ENCODE measurements at places on chromosomes 2 and 18. TPM values are rescaled to one million over a fixed set of nuclear protein-coding genes. Genes with fewer than 3 reads are reported as not detected.
A peak's percentile ranks its signal among the peaks of the same experiment; 100 is the strongest.

DNA sequence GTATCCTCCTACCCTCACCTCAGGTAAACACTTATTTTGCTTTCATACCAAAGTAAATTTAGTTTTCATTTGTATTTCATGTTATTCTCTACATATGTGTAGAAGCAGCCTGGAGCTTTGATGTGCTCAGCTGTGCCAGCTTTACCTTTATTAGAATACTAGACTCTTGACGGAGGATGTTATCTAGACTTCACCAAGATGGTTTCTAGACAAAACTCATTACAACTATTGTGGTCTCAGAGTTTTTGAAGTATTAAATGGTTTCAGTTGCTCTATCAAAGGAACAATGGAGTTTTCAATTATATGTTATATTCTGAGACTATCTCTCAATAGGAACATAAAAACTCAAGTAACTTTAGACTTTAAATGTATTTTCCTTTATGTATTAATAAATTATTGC, 5.0 kb upstream of the IL18RAP start:
- no peak overlapping the region for H3K4me3 ChIP-seq
- no peak overlapping the region for H3K27ac ChIP-seq
- H3K36me3 ChIP-seq: no peaks in the 10 kb centered on the region
- peaks cover 7% of the 10 kb centered on the region for H3K27me3 ChIP-seq

DNA sequence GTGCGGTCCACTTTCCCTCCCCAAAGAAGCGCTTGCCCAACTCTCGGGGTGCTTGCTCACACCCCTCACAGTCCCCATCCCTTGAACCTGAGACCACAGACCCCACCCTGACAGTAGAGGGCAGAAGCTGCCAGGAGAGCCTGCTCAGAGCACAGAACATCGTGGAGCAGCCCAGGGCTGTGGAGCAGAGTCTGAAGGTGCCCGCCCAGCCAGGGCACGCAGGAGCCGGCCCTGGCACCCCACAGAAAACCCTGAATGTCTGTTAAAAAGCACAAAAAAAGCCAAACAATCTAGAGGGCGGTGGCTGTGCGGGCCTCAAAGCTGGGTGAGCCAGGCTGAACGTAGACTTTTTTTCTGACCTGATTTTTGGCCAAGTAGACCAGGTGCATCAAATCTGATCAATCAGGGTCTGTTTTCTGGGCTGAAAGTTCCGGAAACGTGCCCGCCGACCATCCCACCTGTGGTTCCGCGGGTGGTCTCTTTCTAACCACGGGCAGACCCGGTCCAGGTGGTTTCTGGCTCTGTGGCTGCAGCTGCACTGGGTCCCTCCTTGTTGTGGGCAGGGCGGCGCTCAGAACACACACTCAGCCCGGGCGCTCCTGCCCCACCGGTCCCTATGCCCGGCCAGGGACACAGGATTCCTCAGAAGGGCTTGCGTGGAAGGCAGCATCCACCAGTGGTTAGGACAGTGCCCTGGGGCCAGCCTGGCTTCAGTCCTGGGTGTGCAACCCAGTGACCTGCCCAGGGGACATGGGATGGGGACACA, 66.3 kb downstream of the SLC66A2 start:
- no peak overlapping the region for H3K27ac ChIP-seq
- no peaks in the 10 kb centered on the region for H3K4me1 ChIP-seq
- DNase-seq: no peak
- H3K36me3 ChIP-seq: no peaks in the 10 kb centered on the region

Gene FSHR
- total RNA-seq: not detected

Gene ACTG2
- total RNA-seq: 78.8 TPM

DNA sequence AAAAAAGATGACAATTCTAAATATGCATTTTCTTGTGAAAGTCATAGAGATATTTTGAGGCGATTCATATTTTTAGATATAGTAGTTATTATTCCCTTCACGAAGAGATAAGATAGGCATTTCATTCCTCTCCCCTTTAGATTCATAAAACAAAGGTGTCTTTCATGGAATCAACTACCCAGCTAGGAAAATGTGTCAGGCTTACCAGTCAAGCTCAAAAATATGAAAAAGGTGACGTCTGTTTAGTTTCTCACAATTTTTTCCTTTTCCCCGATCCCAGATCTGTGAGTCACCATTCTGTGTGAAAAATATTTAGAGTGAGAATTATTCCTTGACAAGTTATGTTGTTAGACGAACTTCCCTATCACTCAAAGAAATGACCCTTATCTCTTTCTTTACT, 95.4 kb upstream of the FN1 start:
- DNase-seq: no peak
- peak overlapping the region; percentile 62 for H3K27ac ChIP-seq
- H3K36me3 ChIP-seq: no peaks in the 10 kb centered on the region
- no peaks in the 10 kb centered on the region for H3K27me3 ChIP-seq

Gene TBR1
- 0.03 TPM for total RNA-seq

DNA sequence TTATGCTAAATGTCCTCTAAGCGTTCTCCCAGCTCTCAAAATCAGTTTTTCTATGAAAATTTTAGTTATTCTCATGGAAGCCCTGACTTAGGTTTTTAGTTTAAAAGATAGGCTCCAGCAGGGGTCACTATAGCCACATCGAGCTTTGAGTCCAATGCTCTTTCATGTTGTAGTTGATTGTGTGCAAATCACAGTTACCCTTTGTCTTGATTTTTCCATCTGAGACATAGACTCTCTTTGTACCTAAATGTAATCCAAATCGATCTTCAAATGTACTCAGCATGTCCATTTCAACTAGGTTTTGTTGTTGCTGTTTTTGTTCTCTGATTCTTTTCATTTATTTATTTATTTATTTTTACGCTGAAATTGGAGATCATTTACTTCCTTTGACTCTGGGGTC, 26.4 kb upstream of the MSTN start:
- no peaks in the 10 kb centered on the region for H3K4me1 ChIP-seq
- no peak overlapping the region for H3K27ac ChIP-seq
- H3K4me3 ChIP-seq: no peak overlapping the region
- H3K36me3 ChIP-seq: no peaks in the 10 kb centered on the region
- DNase-seq: peak; percentile 38

DNA sequence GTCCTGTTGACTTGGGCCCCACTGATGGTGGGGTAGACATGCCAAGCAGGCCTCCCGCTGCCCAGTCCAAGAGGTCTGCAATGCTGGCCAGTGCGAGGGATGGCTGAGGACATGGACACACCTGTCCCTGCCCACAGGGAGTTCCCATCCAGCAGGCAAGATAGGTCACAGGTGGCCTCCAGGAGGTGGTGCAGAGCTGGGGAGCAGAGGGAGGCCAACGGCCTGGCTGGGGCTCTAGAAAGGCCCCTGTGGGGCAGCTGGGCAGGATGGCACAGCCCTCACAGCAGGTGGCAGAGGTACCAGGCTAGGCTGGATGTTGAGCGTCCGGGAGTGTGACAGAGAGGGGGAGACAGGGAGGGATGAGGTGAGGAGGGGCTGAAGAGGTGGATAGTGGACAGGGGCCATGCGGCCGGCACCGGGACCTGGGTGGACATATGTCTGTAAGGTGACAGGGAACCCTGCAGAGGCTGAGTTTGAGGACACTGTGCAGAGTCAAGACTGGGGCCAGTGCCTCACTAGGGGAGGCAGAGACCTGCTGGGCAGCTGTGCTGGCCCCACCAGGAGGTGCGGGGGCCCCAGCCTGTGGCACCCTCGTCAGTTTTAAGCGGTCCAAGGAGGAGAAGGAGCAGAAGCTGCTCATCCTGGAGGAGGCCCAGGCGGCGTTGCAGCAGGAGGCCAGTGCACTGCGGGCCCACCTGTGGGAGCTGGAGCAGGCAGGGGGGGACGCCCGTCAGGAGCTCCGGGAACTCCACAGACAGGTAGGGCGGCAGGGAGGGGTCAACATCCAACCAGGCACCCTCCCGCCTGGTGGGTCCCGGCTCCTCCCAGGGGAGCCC, 34.3 kb upstream of the SNED1 start:
- no peaks in the 10 kb centered on the region for H3K27me3 ChIP-seq
- no peaks in the 10 kb centered on the region for H3K36me3 ChIP-seq
- no peak overlapping the region for H3K4me3 ChIP-seq
- H3K4me1 ChIP-seq: peaks cover 10% of the 10 kb centered on the region
- H3K27ac ChIP-seq: no peak overlapping the region

Gene KATNAL2
- total RNA-seq: 0.18 TPM

Gene PPP1CB
- 206 TPM for total RNA-seq

- peak; percentile 62 for DNase-seq
- H3K27me3 ChIP-seq: no peaks in the 10 kb centered on the region
- H3K36me3 ChIP-seq: peaks cover 77% of the 10 kb centered on the region
- H3K27ac ChIP-seq: no peak overlapping the region
- no peak overlapping the region for H3K4me3 ChIP-seq
- H3K4me1 ChIP-seq: peaks cover 8% of the 10 kb centered on the region
These were observed 64.7 kb downstream of the STK25 start for GRCh38 chr2:241443486-241444223.

GRCh38 chr2:233267516-233268245, 16.2 kb downstream of the ATG16L1 start:
- no peak overlapping the region for H3K4me3 ChIP-seq
- no peaks in the 10 kb centered on the region for H3K4me1 ChIP-seq
- H3K27ac ChIP-seq: no peak overlapping the region
- peaks cover 100% of the 10 kb centered on the region for H3K36me3 ChIP-seq

- no peak overlapping the region for H3K27ac ChIP-seq
- H3K27me3 ChIP-seq: no peaks in the 10 kb centered on the region
- H3K4me1 ChIP-seq: no peaks in the 10 kb centered on the region
These were observed 87.0 kb downstream of the EPB41L3 start for GRCh38 chr18:5456577-5457461.

DNA sequence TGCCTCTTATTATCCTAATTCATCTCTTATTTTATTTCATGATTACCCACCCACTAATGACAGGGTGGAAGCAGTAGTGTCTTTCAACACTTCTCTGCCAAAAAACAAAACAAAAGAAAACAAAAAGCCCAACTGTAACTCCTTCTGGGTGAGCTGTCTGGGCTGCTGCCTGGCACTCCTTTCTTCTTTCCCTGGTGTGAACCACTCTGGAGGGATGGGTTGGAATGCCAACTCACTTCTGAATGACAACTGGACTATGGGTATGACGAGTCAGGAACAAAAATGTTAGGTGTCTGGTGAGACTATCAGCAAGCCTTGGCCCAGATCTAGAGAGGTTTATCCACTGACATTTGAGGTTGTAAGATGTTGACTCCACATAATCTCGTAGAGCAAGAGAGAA, 88.3 kb upstream of the ITGB6 start:
- peak overlapping the region; percentile 92 for H3K27ac ChIP-seq
- peaks cover 84% of the 10 kb centered on the region for H3K36me3 ChIP-seq
- no peaks in the 10 kb centered on the region for H3K27me3 ChIP-seq
- DNase-seq: peak; percentile 71
- H3K4me3 ChIP-seq: no peak overlapping the region

DNA sequence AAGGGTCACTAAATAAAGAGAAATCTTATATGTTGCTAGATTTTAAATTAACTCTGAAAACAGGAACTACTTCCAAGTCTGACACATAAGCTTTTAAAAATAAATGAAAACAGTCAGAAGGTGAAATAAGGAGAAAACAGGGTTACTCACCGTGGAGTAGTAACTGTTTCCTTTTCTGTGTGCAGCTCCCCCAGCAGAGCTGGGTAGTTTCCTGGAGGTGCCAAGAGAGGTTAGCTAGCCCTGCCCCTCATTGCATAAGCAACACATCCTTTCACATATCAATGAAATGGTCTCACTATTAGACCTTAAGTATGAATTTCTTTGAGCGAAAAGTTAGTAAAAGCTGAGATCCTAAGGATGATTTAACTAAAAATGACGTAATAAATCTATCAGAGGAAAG, 54.0 kb upstream of the GPR75 start:
- H3K4me3 ChIP-seq: no peak overlapping the region
- H3K27me3 ChIP-seq: no peaks in the 10 kb centered on the region
- H3K36me3 ChIP-seq: peaks cover 51% of the 10 kb centered on the region

Gene KCNJ3
- total RNA-seq: not detected

DNA sequence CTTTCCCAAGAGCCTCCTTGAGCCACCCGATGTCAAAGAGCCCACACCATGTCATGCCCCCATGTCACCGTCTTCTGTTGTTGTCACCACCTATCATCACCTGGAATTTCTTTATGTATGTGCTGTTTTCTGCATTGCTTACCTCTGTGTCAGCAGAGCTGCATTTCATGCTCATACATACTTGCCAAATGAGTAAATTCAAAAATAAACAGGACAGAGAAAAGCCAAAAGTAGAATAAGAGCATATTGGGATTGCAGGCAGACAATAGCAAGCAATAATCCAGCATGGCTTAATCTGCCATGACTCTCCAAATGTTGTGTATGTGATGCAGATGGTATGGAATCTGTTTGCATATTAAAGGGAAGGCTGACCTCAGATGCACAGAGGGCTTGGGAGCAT, 15.3 kb upstream of the RGPD4 start:
- peaks cover 13% of the 10 kb centered on the region for H3K4me1 ChIP-seq
- no peaks in the 10 kb centered on the region for H3K27me3 ChIP-seq
- H3K36me3 ChIP-seq: no peaks in the 10 kb centered on the region
- no peak overlapping the region for H3K4me3 ChIP-seq

DNA sequence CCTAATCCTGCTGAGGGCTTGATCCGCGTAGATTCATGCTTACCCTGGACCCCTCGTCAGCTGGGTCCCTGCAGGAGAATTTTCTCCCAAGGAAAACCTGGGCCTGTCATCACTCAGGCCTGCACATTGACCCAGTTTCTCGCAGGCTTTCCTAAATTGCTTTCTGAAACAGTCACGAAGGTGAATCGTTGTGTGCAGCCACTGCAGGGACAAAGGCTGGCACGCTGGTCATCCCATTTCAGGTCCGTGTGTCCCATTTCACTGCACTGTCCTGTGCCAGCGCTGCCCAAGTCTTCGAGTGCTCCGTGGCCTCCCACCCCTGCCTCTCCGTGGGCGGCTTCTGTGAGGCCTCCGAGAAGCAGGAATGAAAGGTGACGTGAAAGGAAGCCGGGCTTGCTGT, 62.8 kb upstream of the YWHAQ start:
- H3K4me3 ChIP-seq: no peak overlapping the region
- no peaks in the 10 kb centered on the region for H3K36me3 ChIP-seq
- no peak for DNase-seq
- H3K27ac ChIP-seq: 0 out of 2 replicates have a peak overlapping the region, but pooled peaks have one; percentile 57
- peaks cover 27% of the 10 kb centered on the region for H3K4me1 ChIP-seq

DNA sequence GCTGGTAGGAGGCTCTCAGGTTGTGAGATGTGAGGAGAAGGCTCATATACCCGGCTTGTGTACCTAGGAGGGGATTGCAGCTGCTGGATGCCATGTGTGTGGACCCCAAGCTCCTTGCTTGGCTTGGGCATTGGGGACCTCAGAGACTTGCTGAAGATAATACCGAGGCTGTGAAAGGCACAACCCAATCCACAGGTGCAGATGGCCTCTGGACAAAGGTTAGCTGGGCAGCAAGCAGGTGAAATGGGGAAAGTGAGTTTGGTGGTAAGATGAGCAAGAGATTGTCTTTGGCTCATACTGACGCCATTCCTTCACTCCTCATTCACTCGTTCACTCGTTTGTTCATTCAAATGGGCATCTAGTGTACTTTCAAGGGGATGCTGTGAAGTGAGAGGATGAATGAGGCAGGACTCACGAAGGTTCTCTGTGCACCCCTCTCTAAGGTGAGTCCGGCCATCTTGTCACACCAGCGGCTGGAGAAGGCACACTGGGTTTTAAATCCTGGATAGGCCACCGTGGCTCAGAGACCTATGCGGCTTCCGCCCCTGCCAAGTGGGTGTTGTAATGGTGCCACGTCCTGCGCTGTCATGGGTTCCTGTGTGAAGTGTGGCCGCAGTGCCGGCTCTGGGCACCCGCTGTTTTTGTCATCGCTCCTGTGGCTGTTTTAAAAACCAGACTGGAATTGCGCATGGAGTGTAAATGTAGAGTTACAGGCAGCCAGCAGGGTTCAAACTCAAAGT, 13.7 kb downstream of the FBLN7 start:
- H3K4me3 ChIP-seq: no peak overlapping the region
- 0 out of 2 replicates have a peak, but pooled peaks cover 7% of the 10 kb centered on the region for H3K27me3 ChIP-seq
- peak; percentile 21 for DNase-seq
